KBM-7 (cell line): ENCODE measurements at places on chromosomes 12 and 14.

DNA sequence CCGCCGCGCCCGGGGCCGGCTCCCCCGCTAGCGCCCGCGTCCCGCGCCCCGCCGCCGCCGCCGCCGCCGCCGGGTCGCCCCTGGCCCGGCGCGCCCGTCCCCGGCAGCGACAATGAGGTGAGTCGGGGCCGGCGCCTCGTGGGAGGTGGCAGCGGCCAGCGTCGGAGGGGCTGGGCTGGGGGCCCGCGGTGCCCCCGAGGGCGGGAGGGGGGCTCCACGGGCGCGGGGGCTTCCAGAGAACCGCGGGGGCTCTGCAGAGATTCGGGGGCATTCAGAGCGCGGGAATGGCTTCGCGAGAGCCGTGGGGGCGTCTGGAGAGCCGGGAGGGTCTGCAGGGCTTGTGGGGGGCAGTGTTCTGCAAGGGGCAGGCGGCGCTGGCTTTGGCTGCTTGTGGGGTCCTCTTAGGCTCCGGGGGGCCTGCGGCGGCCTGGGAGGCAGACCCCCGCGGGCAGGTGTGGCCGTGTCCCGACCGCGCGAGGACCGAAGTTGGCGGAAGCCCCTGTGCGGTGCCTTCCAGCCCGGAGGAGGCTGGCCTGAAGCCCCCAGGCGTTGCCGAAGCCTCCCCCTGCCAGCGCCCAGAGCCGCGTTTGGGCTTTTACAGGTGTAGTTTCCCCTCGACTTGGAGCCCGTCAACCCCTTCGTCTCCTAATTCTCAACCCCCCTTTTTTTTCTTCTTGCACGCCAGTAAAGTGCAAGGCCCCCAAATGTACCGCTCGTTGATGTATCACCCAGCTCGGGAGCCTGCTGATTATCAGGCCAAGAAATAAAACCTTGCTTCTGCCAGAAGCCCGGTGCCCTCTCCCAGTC lies 93.1 kb upstream of the EVL start:
- DNase-seq, result peak; percentile 43

- DNase-seq, result no peak
Measured at GRCh38 chr12:118420673-118421072, 44.3 kb downstream of the SUDS3 start.

GRCh38 chr14:96538990-96539317 lies 36.8 kb downstream of the PAPOLA start:
- no peak for DNase-seq

DNA sequence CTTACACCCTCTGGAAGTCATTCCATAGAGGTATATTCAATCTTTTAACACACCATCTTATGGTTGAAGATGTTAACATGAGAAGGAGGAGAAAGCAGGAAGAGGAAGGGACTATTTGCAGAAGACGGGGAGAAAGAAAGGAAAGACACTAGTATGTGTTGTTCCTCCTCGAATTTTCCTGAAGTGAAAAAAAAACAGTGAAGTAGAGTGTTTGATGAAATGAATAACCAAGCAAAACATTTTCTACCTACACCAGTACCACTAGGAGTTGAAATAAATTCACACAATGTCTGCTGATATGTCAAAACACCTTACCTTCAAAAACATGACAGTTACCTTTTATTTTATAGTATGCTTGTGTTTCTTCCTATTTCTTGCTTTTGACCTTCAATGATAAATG lies 1.4 kb upstream of the CNOT2 start:
- DNase-seq, result peak; percentile 13
